Mesendoderm (in vitro differentiated cells): ENCODE measurements at places on chromosomes 7 and 10.

DNA sequence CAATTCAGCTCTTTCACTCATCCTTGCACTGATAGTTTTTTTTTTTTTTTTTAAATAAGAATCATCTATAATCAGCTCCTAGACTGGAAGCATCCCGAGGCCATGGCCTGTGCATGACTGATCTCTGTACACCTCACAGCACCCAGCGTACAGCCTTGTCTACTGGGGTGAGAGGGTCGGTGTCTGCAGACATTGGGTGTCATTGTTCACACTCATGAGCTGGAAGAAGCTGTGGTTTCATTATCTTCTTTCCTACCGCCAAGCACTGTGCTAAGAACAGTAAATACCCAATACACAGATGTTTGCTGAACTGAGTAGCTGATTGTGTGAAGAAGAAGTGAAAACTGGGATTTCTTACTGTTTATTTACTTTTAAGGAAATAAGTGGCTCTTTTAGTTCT, 123.6 kb downstream of the CLEC2L start:
- DNase-seq = no peak

DNA sequence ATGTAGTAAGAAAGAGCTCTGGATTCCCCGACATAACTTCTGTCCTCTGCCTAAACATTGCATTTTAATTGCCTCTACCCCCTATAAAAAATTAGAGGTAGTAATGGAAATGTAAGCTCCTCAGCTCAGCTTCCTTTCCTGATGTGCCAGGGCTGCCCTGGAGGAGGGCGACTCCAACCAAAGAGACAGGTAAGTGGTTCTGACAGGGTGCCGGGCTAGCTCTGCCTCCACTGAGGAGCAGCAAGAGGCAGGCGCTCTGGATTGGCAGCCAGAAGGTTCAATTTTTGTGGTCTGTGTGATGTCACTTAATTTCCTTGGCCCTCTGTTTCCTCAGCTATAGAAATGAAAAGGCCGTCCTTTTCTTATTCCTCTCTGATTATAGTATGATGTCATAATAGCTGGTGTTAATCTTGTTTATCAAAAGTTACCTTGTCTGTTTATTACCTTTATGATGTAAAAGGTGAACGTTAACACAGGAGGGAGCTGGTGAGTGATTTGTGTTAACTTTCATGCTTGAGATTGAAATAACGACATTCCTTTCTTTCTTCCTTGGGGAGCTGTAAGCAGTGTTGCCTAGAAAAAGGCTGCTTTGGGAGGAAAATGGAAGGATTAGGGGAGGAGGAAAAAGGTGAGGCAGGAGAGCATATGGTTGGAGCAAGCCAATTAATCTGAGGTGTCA, 51.8 kb downstream of the ANLN start:
- DNase-seq = peak; percentile 30

DNA sequence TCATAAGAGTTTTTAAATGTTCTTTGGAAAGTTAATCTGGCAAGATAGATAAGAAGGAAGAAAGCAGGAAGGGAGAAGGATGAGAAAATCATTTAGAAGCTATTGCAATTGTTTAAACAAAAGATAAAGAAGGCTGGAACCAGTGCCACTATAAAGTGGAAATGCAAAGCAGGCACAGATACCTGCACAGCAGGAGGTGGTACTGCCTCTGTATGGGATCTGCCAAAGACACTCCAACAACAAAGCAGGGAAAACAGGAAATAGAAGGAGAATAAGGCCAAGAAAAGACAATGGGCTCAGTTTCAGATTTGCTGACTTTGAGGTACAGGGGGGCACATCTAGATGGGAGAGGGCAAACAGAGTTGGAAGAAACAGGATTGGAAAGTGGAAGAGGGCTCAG, 138.6 kb downstream of the PPP1R17 start:
- peak; percentile 76 for DNase-seq

GRCh38 chr7:8143151-8143874, 118.7 kb downstream of the ICA1 start:
- peak; percentile 41 for DNase-seq

- no peak for DNase-seq
Measured at GRCh38 chr7:92768501-92769393, 67.6 kb downstream of the CDK6 start.

DNA sequence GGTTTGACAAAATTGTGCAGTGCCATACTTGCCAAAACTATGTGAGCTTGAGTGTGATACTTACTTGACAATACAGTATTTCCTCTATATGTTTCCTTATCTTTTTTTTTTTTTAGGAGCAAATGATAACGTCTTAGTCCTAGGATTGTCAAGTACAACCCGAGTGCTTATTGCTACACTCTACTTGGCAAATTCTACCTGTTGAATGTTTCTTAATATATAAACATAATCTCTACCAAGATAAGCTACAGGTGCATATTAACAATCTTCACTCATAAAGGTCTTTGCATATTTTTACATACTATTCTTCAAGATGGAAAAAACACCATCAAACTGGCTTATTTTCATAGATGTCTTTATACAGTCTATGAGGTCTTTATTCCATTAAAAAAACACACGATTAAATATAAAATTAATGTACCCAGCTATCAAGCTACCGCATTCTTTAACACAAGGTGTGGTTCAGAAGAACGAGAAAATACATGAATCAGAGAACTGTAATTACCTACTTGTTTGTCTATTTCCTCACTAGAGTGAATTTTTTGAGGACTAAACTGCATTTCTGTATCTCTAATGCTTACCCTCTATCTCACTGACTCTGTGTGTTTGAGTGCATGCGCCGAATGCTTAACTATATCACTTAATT, 76.1 kb upstream of the PDSS1 start:
- DNase-seq = no peak

- DNase-seq = no peak
Measured at GRCh38 chr10:89471110-89471809, 56.9 kb downstream of the IFIT5 start.

DNA sequence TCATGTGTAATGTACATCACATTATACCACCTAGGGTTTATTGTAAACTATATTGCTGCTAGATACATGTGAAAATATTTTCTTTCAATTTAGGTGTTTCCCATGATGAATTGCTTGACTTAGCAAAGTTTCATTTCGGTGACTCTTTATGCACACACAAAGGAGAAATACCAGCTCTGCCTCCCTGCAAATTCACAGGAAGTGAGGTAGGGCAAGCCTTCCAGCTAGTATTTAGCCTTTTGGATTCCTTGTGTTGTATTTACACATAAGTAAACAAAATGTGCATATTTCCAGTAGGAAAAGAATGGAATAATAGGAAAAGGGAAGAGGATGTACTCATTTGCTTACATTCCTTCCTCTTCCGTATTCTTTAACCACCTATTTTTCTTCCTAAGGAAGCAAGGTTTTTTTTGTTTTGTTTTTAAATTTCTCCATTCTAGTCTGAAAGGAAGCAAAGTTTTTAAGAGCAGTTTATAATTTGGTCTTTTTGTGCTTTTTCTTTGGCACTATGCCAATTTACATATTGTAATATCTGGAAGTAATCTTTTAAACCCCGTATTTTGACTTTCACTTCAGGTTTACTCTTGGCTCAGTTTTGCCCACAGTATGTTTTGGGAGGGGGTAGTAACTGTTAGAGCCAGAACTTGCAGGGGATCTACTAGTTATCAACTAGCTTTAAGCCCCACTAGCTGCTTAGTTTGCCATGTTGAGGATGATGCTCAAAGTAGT, 10.4 kb downstream of the PMPCB start:
- no peak for DNase-seq

- DNase-seq = peak; percentile 67
Measured at GRCh38 chr7:150962553-150963399, 15.3 kb downstream of the KCNH2 start.
